NCI-H526 treated with DMSO at 0.1 percent for 48 hours (cell line): ENCODE measurements at places on chromosomes 2 and 18.

- no peak for DNase-seq
Observed at GRCh38 chr2:181376442-181376841, 80.7 kb upstream of the ITGA4 start.

GRCh38 chr18:64248836-64249235, 99.9 kb upstream of the LINC00305 start:
- DNase-seq: no peak

DNA sequence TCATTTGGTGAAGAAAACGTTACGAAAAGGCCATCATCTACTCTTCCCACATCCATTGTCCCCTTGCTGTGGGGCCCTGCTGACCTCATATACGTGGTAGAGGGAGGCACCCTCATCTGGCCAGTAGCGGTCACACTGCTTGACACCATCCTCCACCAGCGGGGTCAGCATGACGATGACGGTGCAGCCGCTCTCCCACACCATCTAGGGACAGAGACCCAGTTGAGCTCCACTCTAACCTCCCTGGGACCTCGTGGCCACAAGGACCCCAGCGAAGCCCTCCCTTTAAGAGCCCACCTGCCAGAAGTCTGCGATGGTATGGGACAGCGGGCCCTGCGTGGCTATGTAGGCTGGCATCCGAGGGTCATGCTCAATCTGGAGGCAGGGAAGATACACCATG, 13.1 kb downstream of the PTPRN start:
- DNase-seq: no peak

GRCh38 chr2:239376942-239377531, 23.8 kb downstream of the HDAC4 start:
- no peak for DNase-seq

- no peak for DNase-seq
Observed at GRCh38 chr2:162475661-162476060, 131.7 kb downstream of the GCA start.

GRCh38 chr18:46628206-46628605, 28.8 kb downstream of the LOXHD1 start:
- DNase-seq: no peak

DNA sequence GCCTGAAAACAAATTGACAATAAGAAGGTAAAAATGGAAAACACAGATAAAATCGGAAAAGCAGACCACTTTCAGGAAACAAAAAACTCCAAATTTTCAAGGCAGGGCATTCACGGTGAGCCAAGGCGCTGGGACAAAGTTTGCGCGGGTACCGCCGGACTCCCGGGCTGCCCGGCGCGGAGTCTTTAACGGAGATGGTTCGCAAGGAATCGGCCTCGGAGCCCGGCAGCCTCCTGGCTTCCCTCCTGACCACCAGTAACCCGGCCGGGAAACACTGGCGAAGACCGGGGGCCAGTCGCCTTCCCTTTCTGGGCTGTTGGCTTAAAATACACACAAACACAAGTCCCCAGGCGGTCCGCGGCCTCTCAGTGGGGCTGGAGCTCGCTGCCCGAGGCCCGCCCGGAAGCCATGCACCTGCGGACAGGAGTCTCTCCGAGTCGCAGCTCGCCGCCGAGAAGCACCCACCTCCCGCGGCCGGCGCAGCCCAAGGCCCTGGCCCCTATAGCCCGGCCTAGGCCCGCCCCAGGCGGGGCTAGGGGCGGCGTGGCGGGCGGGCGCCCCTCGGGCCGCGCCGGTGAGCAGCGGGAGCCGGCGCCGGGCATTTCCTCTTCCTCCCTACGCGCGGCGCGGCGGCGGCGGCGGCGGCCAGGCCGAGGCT, 622 bp upstream of the KCMF1 start:
- peak; percentile 48 for DNase-seq

GRCh38 chr2:7023542-7023941, 106.3 kb downstream of the RNF144A start:
- DNase-seq: no peak

- no peak for DNase-seq
Observed at GRCh38 chr2:47232738-47233415, 77.8 kb upstream of the STPG4 start.

DNA sequence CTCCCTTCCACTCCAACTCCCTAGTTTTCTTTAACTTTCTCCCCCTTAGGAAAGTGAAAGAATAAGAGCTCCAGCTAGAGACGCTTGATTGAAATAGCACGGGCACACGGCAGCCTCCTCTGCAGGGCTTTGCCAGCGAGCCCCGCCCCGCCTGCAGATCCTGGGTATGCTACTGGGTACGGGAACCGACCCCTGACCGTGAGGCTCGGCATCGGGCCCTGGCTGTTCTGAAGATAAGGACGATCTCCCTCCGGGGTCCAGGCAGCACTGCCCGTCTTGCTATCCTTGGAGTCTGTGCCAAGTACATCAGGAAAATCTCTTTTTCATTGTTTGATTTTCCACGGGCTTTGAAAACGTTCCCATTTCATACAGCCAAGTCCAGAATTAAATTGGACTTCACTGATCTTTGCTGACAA, 284.5 kb downstream of the MTX2 start:
- DNase-seq: peak; percentile 20

GRCh38 chr18:54052732-54053429, 171.6 kb downstream of the MBD2 start:
- no peak for DNase-seq

DNA sequence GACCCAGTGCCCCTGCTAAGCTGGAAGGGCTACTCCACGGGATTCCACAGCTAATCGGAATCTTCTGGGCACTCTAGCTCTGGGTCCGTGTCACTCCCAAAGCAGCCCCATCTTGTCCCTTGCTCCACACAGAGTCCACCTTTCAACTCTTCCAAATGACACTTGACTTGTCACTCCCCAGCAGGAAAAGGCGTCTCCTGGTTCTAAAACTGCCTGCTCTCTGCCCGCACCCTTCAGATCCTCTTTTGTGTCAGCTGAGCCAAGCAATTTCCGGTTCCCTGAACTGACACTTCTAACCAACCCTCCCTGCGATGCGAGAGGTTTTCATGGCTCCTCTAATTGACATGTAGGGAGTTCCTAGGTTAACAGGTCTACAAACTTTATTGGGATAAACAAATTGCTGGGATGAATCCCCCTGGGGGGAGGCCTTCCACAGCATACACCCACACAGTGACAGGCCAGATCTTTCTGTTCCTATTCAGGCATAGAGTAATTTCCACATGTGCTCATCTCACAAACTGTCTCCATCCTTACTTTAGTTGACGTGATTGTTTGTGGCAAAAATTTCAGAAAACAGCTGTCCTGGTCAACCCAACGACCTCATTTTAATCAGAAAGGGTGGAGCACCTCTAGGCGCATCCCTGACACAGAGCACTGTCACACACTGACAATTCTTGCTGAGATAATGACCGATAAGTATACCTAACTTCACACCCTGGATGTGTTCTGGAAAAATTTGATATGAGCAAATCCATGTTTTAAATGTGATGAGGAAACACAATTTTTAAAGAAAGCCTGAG, 104.9 kb downstream of the RBMS1 start:
- no peak for DNase-seq

GRCh38 chr2:114735126-114735525, 292.7 kb downstream of the DPP10 start:
- DNase-seq: no peak

DNA sequence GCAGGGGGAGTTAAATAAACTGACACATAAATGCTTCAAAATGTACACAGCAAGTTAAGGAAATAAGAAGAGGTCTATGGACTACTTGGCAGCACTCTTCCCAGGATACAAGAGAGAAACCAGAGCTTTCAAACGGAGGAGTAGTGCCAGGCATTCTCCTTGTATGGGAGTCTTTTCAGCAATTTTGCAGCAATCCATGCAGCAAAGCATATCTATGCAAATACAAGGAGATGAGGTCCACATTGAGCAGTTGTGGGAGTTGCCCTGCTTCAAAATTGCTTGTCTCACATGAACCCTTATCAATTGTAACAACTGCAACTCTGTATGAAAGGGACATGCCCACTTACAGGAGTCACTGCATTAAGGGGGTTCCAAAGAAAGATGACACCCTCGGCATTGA, 37.8 kb downstream of the SCN9A start:
- no peak for DNase-seq

GRCh38 chr2:149160701-149161217, 122.3 kb downstream of the LYPD6B start:
- no peak for DNase-seq

DNA sequence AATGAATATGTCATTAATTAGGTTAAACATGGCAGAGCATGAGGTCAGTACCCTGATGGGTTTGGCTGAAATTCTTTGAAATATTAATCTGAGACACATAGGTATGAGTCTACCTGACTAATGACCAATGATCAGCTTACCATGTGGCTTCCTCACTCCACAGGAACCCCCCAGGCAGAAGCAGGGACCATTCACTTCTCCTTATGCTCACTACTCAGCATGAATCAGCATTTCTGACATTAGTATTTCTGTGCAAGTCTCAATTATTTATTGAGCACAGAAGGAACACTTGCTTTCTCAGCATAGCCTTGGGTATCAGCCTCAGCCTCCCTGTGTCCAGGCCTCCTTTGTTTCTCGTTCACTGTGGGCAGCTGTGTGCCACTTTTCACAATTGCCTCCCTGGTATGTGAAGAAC, 9.3 kb upstream of the KCNE4 start:
- no peak for DNase-seq

DNA sequence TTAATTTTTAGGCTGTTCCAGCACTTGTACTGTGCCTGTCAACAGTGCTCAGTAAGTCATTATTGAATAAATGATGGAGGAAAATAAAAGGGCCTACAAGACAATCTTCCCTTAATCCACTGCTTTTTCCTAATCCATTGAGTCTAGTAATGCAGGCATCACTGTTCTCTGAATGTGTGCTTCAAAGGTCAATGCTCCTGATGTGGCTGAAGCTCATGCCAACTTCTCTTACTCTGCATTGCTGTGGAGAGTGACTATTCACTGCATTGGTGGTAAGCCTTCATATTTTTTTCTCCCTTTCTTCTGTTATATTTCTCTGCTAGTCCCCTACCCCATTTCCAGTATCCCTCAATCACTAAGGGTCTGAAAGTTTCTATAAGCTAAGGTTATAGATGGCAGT, 31.9 kb upstream of the MYO1B start:
- no peak for DNase-seq

GRCh38 chr2:60466161-60466702, 87.2 kb downstream of the BCL11A start:
- no peak for DNase-seq

DNA sequence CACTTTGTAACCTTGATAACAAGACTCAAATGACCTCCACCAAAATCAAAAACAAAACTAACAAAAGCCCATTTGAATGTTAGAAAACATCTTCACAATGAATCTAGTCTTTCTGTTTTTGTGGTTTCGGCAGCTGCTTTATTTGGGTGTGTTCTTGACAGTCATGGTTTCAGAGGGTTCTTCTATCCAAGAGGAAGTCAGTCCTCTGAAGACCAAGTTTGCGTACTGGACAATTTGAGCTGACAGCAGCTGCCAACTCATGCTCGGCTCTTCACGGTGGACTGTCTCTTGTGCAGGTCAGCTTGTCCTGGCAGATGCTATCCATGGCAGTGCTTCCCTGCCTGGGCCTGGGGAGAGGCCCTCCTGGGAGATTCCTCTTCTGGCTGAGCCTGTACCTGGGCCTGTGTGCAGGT, 91.0 kb downstream of the TMEM17 start:
- DNase-seq: no peak

- no peak for DNase-seq
Observed at GRCh38 chr2:237161189-237161588, 75.5 kb downstream of the COPS8 start.

DNA sequence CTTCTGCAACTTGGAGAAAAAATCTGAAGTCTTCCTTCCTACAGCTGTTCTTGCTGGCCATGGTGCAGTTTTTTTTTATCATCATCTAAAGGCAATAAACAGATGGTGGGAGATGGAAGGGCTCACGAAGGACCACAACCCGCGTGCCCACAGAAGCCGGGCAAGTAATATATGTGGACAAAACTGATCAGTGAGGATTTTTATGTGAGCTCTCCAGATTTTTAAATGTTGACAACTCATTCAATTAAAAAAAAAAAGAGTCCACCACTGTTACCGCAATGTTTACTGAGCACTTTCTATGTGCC, 55.9 kb upstream of the CREB1 start:
- DNase-seq: no peak

GRCh38 chr2:225270053-225270452, 129.5 kb upstream of the NYAP2 start:
- DNase-seq: no peak

DNA sequence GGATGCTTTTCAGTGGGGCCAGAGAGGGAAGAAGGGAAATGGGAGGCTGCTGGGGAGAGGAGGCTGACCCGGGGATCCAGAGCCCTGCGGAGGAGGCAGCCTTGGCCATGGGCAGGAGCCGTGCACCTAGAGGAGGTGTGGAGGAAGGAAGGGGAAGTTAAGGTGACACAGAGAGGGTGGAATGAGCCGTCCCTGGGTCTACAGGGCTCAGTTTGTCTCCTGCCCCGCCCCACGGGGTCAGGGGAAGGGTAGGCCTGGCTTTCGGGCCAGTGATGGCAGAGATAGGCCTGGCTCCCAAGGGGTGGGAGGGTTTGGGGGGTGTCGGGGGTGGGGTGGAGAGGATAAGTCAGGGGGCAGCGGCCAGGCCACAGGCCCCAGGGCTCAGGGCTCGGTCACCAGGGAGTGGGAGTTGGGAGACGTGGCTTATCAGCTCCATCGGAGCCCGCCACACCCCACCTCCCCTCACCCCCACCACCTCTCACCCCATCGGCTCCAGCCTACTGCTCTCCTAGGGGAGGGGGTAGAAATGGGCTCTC, 39.5 kb upstream of the NOTO start:
- DNase-seq: no peak

DNA sequence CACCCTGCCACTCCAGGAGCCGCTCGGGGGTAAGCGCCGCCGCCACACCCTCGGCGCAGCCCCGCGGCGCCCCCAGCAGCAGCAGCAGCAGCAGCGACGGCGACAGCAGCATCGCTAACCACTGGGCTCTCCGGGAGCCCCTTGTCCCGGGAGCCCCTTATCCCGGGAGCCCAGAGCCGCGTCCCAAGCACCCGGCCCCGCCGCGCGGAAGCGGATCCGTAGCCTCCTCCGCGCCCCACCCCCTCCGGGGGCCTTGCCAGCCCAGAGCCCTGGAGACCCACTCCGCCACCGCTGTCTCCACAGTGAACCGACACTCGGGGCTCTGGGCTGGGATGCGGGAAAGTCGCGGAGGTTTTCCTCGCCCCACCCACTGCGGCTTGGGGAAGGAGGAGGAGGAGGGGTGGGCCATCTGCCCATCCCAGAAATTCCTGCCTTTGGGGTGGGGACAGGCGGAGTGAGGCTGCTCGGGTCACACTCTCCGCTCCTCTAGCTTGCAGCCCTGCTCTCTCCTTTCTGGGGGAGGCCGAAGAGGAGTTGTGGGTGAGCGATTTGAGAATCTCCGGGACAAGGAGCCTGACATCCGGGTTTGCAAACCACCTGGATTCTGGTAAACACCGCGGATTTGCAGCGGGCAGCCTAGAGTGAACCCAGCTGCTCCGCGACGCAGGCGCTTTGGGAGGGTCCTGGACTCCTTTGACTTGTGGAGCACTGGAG, at the start of gene PLA2R1:
Gene PLA2R1 (minus strand): TSS at position 324 of the 714 bp plus-strand sequence. CDS start 212 bp downstream, at position 112.
- DNase-seq: peak; percentile 56
